Adipose tissue (tissue), 3 donors: ENCODE measurements at places on chromosomes 6 and 20. TPM values are rescaled to one million over a fixed set of nuclear protein-coding genes. Genes with fewer than 3 reads are reported as not detected.

GPR6 gene
- not detected for polyA plus RNA-seq

HDGFL1 gene
- not detected for polyA plus RNA-seq

FAM209B gene
- polyA plus RNA-seq: not detected

MAPK13 gene
- polyA plus RNA-seq: 12.1 TPM

EFCAB8 gene
- 0.02 TPM for polyA plus RNA-seq

LRRC1 gene
- 4.5 TPM for polyA plus RNA-seq

RIPOR3 gene
- 23.7 TPM for polyA plus RNA-seq

CYP24A1 gene
- polyA plus RNA-seq: not detected
